ENCODE measurements at places on chromosomes 1 and 21.
A peak's percentile ranks its signal among the peaks of the same experiment; 100 is the strongest.

GRCh38 chr1:219264561-219264960, 90.9 kb downstream of the LYPLAL1 start:
- no peak for DNase-seq

DNA sequence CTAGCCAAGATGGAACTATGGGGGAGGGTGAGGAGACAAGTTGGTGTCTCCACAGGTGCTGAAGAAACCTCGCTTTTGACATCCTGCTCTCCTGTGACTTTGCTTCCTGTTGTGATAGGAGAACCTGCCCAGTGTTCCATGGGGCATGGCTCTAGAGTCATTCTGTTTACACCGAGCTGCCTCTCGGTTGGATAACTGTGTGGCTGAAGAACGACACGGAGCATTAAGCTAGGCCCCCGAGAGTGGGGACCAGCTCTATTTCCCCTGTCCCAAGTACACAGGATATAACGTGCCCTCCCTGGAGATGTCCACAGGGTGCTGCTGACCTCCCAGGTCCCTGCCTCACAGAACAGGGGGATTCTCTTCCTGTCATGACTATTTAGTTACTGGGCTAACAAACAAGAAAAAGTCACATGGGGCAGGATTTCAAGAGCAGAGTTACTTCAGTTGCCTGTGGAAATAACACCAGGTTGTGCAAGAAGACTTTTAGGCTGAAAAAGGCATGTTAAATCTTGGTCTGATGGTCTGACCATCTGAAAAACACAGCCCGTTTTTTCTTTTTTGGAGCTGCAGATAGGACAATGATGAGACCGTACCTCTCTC, 29.4 kb upstream of the PPP2R5A start:
- DNase-seq = no peak

DNA sequence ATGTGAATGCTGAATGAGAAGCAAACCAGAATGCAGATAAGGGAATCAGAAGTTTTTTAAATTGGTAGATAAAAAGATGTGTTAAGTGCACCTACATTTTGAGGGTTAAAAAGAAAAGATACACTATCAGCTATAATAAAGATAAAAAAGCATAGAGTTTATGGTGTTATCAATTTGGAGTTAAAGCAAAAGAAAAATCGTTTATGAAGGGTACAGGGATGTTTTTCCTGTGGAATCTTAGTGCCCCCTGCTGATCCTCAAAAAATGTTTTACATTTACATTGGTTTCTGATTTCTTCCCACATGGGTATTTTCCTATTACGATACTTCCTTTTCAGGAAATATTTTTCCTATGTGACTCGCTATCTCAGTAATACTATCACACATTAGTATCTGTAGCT, 293.5 kb downstream of the MRPL39 start:
- DNase-seq = no peak

DNA sequence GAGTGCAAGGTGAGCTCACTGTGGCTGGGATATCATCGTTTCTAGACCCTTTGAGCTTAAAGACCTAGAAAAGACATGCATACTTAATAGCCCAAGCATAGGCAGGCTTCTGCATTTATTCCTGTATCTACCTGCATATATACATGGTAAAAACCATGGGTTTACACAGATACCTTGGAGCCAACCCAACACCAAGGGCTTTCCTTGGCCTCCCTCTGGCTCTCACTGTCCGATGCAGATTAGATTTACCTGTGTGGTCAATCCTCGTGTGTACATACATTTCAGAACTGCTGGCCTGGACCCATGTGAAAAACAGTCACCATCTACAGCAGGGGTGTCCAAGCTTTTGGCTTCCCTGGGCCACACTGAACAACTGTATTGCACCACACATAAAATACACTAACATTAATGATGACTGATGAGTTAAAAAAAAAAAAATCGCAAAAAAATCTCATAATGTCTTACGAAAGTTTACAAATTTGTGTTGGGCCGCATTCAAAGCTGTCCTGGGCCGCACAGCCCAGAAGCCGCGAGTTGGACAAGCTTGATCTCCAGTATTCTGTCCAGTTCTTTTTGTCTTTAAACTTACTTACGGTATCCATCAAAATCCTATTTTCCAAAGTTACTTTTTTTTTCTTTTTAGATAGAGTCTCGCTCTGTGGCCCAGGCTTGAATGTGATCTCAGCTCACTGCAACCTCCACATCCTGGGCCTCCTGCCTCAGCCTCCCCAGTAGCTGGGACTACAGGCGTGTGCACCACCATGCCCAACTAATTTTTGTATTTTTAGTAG, 43.5 kb downstream of the WDR4 start:
- DNase-seq = no peak

- DNase-seq = no peak
Observed at GRCh38 chr1:44698138-44698537, 23.6 kb downstream of the ARMH1 start.

- no peak for DNase-seq
Observed at GRCh38 chr1:163361123-163361934, 39.6 kb downstream of the NUF2 start.

DNA sequence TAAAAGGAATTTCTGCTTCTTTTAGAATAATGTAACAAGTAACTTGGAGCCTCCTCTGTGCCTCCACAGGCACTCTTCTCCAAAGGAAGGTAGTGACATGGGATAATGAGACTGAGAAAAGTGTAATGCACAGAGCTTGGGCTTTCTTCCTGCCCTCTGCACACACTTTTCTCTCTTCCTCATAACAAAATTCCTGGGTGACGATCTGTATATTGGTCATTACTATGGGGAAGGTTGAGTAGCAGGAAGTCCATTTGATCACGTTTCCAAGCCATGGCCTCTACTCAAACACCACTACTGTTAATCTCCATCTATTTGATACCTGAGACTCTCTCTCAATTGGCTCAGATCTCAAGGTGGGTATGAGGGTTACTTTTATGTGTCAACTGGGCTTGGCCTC, 113.9 kb downstream of the GRIK1 start:
- DNase-seq = no peak

GRCh38 chr1:154463512-154463990, 38.5 kb upstream of the TDRD10 start:
- peak; percentile 48 for DNase-seq

DNA sequence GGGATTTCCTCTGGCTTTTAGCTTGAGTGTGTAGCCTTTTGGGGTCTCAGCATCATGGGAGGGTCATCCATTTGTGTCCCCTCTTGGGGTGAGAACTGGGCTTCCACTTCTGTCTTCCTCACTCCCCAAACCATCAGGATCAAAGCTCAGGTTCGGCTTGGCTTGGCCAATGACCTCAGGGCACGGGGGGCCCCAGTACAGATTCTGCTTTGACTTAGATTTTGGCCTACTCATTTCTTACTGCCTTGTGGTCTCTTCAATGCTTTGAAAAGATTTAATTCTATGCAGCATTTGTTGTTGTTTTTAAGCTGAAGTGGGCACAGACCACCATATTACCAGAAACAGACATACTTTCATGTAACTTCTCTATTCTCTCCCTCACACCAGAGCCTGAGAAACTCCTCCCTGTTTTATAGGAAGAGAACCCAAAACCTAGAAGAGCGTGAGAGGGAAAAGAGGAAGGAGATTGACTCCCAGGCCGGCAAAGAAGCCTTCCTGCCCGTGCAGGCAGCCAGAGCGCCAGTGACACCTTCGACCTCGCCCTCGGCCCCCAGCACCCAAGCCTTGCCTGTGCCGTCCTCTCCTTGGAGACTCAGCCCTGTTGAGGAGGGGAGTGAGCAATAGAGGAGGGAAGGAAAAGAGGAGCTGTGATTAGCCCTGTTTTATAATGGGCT, 1.9 kb upstream of the S100A3 start:
- no peak for DNase-seq

DNA sequence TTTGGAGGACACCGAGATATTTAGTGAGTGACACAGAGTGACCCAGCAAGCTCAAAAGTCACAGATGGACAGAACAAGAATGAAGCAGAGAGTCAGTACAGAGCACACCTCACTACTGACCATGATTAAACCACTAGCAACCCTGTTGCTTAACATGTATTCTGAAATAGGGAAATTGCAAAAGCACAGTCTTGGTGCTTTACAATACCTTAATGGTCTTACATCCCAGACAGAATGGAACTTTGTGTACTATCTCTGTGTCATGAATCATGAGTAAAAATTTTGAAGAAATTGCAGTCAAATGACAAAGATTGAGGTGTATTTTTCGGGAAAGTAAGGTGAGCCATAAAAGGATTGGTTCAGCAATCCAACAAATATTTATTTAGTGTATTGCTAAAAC, 2.7 kb upstream of the SAMSN1 start:
- no peak for DNase-seq

GRCh38 chr21:15132781-15133180, 68.0 kb upstream of the NRIP1 start:
- no peak for DNase-seq

DNA sequence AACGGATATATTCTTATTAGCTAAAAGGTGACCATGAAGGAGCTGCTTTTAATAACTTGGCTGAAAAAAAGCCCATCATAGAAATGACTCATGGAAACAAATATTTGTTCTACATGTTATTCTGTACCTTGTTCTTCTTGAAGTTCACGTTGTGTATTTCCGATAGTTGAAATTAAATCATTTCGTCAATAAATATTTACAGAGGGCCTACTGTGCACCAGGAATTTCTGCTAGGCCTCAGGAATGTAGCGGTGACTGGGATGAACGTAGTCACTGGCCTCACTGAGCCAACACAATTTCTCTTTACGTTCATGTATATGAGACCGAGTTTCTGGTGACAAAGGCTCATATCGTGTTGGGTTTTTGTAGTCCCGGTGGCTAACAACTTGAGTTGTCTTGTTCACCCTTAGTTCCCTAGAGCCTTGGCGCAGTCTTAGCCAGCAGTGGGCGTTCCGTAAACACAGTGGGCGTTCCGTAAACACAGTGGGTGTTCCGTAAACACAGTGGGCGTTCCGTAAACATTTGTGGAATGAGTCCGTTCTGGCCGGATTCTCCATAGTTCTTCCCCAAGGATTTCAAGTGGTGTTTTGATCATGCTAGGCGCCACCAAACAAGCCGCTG, 53.2 kb upstream of the VAMP3 start:
- no peak for DNase-seq

DNA sequence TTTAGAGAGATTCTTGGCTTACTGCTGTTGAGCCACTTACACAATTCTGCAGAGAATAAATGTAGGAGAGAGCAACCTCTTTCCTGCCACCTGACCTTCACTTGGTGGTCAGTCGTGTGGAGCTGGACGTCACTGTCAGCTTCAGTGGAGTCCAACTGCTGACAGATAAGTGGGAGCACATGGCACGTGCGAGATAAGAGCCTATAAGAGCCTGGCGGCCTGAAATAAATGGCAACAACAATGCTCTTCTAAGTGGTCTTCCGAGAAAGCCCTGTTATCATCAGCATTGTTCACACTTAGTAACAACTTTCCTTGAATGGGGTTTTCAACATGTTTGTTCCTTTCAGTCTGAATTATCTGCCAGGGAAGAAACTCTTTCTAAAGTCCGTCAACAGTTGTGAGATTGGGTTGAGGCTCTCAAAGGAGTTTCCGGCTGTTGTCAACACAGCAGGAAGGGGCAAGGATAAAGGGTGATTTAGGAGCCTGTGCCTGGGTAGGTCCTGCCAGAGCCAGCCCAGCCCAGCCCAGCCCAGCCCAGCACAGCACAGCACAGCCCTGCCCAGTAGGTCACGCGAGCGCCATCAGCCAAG, 57.2 kb upstream of the RUNX1 start:
- no peak for DNase-seq

- DNase-seq = peak; percentile 82
Observed at GRCh38 chr1:89804642-89805237, 16.1 kb upstream of the LRRC8D start.

- DNase-seq = no peak
Observed at GRCh38 chr1:18463984-18464664, 16.6 kb upstream of the KLHDC7A start.

DNA sequence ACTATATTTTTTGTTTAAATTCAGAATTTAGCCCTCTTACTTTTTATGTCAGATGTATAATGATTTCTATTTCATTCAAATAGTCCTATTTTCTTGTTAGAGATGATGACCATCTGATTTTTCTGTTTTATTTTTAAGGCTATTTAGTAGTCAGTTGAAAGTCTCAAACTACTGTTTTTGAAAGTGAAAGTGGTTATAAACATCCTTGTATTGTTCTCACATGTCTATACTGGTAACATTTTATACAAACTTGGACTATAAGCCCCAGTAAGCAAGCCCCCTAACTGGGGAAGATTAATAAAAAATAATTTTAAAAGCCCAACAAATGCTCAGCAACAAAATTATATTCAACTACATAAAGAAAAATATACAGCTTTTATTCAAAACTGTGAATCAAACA, 271.3 kb upstream of the RGS18 start:
- DNase-seq = no peak

Data from activated naive CD4-positive, alpha-beta T cell treated with anti-CD3 and anti-CD28 coated beads, Interleukin-2, amount 50 U/mL, for 16 hours (primary cell).